ENCODE measurements at places on chromosomes 7 and 10. TPM values are rescaled to one million over a fixed set of nuclear protein-coding genes. Genes with fewer than 3 reads are reported as not detected.

DNA sequence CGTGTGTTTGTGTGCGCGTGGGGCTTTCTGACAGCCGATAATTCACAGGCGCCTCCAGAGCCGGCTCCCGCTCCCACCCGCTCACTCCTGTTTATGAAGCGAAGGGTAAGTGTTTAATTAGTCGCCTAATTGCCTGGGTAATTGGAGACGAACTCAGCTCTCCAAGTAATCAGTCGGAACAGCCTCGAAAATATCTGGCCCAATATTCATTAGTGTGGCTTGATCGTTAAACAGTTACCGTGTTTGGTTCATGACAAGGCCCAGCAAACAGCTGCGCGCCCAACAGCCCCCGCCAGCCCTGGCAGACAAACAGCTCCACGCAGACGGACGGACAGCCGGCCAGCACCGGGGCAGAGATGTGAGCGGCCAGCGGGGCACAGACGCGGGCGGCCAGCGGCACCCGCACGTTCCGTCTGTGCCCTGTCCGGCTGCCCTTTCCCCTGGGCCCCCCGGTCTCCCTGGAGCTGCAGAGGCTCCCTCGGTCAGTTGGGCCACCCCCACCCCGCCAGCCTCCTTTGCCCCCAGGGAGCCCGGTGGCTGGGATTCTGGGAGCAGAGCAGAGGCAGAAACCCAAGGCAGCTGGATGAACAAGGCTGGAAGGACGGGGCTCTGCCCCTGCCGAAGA is 98.2 kb downstream of the UNCX start:
- H3K4me1 ChIP-seq = no peaks in the 10 kb centered on the region
- H3K27ac ChIP-seq = no peak overlapping the region
- H3K4me3 ChIP-seq = no peak overlapping the region

DNA sequence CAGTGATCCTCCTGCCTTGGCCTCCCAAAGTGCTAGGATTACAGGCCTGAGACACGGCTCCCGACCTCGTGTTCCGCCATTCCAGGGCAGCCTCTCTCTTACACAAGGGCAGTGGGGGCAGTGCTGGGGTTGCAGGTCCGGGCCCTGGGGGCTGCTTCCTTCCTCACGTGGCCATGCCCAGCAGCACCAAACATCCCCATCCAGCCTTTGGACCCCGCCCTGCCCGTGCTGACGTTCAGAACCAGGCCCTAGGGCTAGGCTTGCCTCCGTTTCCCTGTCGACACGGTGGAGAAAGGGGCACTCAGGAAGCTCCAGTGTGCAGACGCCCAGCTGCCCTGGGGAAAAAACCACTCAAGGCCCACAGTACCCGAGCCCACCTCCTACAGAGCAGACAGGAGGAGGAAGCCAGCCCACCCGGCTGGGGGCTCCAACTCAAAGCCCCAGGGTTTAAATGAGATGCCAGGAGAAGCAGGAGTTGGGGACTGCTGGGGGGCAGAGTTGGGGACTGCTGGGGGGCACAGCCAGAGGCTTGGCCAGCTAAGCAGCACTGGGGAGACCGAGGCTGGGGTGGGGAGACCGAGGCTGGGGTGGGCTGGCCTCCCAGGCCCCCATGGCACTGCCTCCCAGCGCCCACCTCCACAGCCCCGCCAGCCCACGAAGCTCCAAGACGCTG is 35.9 kb downstream of the ADAP1 start:
- no peaks in the 10 kb centered on the region for H3K36me3 ChIP-seq
- H3K4me1 ChIP-seq = no peaks in the 10 kb centered on the region
- DNase-seq = no peak
- H3K27ac ChIP-seq = no peak overlapping the region
- H3K27me3 ChIP-seq = no peaks in the 10 kb centered on the region
- no peak overlapping the region for H3K4me3 ChIP-seq

The CCDC7 gene
- total RNA-seq = 4.1 TPM

- H3K4me3 ChIP-seq = no peak overlapping the region
- no peak for DNase-seq
- H3K36me3 ChIP-seq = no peaks in the 10 kb centered on the region
- no peaks in the 10 kb centered on the region for H3K4me1 ChIP-seq
Measured at GRCh38 chr7:130299866-130300265, 6.9 kb downstream of the CPA4 start.

DNA sequence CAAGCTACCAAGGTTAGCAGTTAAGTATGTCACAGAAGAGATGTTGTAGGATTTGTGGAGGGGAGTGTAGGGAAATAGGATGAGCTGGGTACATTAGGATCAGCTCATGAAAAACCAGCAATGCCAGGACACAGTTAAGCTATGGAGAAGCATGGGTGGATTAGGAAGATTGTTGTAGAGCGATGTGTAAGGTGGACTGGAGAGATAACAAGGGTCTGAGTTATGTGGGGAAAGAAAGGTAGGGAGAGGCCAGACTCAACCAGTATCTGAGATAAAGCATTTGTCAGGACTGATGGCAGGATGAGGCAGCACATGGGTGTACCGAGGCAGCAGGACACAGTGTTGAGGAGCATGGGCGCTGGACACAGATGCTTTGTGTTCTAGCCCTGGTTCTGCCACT is 85.4 kb upstream of the PRR15 start:
- DNase-seq = no peak
- H3K4me3 ChIP-seq = no peak overlapping the region
- H3K27ac ChIP-seq = no peak overlapping the region
- H3K4me1 ChIP-seq = peaks cover 28% of the 10 kb centered on the region
- no peaks in the 10 kb centered on the region for H3K27me3 ChIP-seq
- H3K36me3 ChIP-seq = no peaks in the 10 kb centered on the region

DNA sequence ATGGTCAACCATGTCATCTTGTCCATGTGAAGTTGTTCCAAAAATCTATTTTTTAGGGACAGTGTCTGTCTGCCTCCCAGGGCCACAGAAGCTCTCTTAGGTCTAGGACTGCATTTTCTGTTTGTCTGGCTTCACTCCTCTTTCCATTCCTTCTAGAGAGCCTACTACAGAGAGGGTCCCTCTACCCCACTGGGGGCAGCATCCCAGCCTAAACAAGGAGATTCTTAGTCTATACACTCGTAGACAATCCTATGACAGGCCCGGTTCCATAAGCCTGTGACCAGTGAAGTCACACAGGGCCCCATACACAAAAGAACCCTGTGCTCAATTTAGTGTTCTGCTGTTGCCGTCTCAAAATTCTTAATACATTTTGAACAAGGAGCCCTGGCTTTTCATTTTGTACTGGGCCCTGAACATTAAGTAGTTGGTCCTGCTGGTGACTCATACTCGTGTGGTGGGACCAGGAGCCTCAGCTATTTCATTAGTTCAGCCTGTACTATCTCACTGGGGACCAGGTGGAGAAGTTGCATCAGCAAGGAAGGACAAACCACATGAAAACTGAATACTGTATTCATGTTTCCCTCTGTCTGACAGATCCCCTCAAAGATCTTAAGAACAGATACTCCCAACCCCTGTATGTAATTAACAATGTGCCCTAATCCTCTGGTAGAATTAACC is 23.5 kb upstream of the FAM180A start:
- DNase-seq = no peak
- no peak overlapping the region for H3K27ac ChIP-seq
- peaks cover 40% of the 10 kb centered on the region for H3K4me1 ChIP-seq
- no peaks in the 10 kb centered on the region for H3K36me3 ChIP-seq
- H3K4me3 ChIP-seq = no peak overlapping the region
- no peaks in the 10 kb centered on the region for H3K27me3 ChIP-seq

GRCh38 chr7:38478404-38478803 is 152.8 kb downstream of the AMPH start:
- no peaks in the 10 kb centered on the region for H3K36me3 ChIP-seq
- H3K27me3 ChIP-seq = no peaks in the 10 kb centered on the region
- H3K4me3 ChIP-seq = no peak overlapping the region
- DNase-seq = no peak
- H3K4me1 ChIP-seq = no peaks in the 10 kb centered on the region
- no peak overlapping the region for H3K27ac ChIP-seq

Data from neural progenitor cell (in vitro differentiated cells).